ENCODE measurements at places on chromosomes 7 and 10.

GRCh38 chr7:3757059-3757458 lies 456.0 kb downstream of the SDK1 start:
- DNase-seq: no peak

- no peak for DNase-seq
Observed at GRCh38 chr10:100654782-100655325, 90.5 kb upstream of the PAX2 start.

DNA sequence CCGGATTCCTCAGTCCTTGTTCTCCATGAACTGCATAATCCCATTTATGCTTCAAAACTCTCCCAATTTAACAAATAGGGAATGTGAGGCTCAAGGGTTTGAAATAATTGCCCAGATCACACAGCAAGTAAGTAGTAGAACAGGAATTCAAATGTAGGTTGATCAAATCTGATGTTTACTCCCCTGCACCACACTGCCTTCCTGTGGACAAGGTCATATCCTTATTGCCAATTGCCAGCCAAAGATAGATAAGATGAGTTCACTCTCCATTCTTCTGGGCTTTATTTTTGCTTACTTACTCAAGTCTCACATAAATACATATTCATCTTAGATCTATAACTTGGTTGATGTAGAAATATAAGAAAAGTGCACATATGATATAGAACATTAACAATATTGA lies 435.2 kb upstream of the ETV1 start:
- no peak for DNase-seq

DNA sequence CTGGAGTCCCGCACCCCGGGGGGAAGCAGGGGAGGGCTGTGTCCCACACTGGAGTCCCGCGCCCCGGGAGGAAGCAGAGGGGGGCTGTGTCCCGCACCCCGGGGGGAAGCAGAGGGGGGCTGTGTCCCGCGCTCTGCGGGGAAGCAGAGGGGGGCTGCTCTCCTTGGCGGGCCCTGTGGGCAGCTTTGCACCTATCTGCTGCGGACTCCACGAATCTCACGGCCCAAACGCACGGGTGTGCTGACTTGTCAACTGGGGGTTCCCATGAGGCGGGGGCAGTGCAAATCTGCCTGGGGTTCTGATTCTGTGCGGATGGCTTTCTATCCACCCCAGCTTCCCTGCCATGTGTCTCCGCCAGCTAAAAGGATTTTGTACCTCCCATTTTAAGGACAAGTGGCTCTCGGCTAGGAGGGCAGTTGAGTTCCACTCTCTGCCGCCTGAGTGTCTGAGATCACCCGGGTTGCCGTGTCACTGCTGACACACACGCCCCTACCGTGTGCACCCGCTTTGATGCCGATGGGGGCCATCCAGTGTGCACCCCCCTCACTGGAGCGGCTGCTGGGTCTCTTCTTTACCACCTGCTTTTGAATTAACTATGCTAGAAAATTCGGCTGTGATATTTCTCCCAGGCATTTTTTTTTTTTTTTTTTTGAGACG lies 20.5 kb downstream of the GPER1 start:
- no peak for DNase-seq

DNA sequence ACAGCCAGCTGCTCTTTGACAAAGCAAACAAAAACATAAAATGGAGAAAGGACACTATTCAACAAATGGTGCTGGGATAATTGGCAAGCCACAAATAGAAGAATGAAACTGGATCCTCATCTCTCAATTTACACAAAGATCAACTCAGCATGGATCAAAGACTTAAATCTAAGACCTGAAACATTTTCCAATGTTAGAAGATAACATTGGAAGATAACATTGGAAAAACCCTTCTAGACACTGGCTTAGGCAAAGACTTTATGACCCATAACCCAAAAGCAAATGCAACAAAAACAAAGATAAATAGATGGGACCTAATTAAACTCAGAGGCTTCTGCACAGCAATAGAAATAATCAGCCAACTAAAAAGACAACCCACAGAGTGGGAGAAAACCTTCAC lies 425.7 kb upstream of the SEMA3D start:
- no peak for DNase-seq
